IgD-negative memory B cell (primary cell): ENCODE measurements at places on chromosomes 1 and 21. TPM values are rescaled to one million over a fixed set of nuclear protein-coding genes. Genes with fewer than 3 reads are reported as not detected.

OR2T11 gene
- polyA plus RNA-seq: not detected

UBL4B gene
- not detected for polyA plus RNA-seq

TLR5 gene
- 1.1 TPM for polyA plus RNA-seq

PIGC gene
- 79.0 TPM for polyA plus RNA-seq

CD53 gene
- 1,279 TPM for polyA plus RNA-seq
